ENCODE measurements at places on chromosomes 11 and 22.

DNA sequence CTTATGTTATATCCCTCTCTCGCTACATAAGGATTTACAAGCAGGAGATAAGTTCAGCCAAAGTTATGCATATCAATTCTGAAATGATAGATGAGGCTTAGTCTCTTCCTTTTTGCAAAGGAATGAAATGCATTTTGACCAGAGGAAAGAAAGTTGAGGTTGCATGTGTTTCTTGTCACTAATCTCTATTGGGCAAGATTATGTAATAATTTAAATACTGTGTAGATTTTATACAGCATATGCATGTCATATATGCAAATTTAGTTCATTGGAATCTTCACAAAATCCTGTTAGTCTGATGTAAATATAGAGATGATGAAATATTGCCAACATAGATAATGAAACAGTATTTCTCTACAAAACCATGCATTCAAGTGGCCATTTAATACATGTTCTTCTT is 858.7 kb upstream of the RAG2 start:
- peak; percentile 57 for DNase-seq

DNA sequence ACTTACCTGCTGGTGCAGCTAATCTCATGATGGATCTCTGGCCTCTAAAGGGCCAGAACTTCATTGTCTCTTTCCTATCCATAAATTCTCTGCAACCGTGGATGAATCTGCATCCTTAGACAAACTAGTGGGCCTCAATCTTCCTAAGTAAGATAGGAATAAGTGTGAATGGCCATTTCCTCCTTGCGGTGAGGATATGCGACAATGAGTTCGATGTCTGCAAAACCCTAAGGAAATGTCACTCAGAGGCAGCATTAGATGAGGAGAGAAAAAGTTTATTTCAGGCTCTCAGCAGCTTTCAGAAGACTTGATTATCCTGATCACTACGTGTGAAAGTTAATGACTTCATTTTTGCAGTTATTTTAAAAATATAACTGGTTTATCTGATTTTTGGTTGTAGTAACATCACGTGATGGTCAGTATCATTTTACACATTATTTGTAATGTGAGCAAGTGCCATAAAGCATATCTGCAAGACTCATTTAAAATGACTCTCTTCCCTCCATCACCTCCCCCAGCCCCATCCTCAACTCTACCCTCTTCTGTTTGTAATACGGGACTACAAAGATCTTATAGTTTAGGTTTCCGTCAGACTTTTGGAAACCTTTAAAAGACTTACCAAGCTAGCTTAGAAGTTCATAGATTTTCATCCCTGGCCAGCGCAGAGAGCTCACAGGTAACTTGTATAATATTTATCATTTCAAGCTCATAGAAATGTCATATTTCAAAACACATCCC is 10.2 kb downstream of the GRAP2 start:
- DNase-seq: no peak

GRCh38 chr11:65213322-65214211 is 31.8 kb downstream of the CAPN1 start:
- no peak for DNase-seq

DNA sequence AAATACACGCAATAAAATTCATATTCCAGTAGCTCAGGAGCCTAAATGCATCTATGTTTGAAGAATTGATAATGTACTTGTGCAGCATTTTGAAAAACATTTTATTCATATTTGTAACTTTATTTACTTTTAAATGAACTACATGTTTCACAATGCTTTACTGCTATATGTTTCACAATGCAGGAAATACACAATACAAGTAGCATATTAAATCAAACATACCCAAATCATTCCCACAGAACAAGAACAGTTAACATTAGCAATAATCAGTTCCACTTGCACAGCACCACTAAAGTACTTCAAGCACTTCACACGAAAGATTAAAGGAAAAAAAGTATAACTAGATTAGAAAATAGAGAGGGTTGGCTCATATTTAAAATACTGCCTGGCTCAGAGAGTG is 343.6 kb upstream of the CCDC90B start:
- no peak for DNase-seq

GRCh38 chr11:9754010-9754471 is 90.2 kb downstream of the SWAP70 start:
- no peak for DNase-seq

GRCh38 chr11:11537871-11538270 is 83.9 kb downstream of the GALNT18 start:
- DNase-seq: no peak

DNA sequence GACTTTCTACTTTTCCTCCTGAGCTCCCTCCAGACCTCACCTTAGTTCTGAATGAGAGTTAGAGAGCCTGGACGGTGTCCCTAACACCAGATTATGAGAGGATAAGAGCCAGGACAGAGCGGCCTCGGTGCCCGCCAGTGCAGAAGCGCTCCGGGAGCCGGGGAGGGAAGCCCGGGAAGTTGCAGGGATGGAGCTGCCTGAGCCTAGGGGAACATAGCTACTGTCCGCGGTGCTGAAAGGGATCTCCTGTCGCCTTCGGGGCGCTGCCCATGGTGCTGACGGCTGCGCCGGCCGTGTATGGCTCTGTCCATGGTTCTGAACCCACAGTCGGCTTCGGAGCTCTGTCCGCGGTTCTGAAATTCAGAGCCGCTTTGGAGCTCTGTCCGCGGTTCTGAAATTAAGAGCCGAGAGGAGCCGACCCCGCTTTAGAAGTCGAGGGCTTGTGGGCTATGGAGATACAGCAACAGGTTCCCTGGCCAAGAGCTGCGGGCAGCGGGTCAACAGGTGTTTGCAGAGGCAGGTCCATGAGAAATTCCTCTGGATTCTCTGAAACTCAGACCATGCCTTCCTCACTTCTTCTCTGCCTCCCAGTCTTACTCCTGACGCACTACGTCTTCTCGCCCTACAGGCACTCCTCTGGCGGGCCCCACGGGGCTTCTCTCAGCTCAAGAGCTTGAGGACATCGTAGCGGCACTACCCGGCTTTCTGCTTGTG is 814 bp downstream of the NPAS4 start:
- DNase-seq: peak; percentile 87

DNA sequence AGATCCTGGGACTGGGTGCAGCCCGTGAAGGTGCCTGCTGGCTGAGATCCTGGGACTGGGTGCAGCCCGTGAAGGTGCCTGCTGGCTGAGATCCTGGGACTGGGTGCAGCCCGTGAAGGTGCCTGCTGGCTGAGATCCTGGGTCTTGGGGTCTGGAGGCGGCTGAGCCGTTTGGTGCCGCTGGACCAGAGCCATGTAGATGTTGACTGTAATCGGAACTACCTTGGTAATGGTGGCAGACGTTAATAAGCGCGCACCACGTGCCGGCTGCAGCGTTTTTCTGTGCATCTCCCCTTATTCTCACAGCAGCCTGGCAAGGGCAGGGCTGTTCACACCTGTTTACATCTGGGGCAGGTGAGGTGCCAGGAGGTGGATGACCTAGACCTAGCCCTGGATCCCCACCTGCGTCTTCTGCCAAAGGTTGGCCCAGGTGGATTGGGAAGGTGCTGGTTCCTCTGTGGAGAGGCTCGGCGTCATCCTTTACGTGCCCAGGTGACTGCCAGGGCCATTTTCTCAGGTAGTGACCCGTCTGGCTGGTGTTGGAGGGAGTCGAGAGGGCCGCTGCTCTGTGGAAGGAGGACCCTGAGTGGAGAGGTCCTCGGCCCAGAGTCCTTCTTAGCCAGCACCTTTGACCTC is 382.5 kb downstream of the TBC1D22A start:
- DNase-seq: no peak

- DNase-seq: no peak
Measured at GRCh38 chr11:129457321-129457720, 81.7 kb downstream of the BARX2 start.

GRCh38 chr11:79436919-79437277 is 3.9 kb downstream of the TENM4 start:
- DNase-seq: no peak

DNA sequence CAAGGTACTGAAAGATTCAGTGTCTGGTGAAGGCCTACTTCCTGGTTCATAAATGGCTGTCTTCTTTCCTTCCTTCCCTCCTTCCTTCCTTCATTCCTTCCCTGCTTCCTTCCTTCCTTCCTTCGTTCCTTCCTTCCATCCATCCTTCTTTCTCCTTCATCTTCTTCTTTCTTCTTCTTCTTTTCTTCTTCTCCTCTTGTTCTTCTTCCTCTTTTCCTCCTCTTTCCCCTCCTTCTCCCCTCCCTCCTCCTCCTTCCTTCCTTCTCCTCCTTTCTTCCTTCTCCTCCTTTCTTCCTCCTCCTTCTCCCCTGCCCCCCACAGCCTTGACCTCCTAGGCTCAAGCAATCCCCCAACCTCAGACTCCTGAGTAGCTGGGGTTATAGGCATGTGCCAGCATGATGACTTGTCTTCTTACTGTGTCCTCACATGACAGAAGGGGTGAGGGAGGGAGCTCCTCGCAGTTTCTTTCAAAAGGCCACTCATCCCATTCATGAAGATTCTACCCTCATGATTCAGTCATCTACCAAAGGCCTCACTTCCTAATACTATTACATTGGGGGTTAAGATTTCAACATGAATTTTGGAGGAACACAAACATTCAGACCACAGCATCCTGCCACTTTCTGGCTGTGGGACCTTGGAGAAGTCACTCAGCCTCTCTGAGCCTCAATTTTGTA is 22.6 kb upstream of the CCDC134 start:
- DNase-seq: no peak

GRCh38 chr22:31284281-31285155 is 7.8 kb downstream of the PIK3IP1 start:
- DNase-seq: no peak

DNA sequence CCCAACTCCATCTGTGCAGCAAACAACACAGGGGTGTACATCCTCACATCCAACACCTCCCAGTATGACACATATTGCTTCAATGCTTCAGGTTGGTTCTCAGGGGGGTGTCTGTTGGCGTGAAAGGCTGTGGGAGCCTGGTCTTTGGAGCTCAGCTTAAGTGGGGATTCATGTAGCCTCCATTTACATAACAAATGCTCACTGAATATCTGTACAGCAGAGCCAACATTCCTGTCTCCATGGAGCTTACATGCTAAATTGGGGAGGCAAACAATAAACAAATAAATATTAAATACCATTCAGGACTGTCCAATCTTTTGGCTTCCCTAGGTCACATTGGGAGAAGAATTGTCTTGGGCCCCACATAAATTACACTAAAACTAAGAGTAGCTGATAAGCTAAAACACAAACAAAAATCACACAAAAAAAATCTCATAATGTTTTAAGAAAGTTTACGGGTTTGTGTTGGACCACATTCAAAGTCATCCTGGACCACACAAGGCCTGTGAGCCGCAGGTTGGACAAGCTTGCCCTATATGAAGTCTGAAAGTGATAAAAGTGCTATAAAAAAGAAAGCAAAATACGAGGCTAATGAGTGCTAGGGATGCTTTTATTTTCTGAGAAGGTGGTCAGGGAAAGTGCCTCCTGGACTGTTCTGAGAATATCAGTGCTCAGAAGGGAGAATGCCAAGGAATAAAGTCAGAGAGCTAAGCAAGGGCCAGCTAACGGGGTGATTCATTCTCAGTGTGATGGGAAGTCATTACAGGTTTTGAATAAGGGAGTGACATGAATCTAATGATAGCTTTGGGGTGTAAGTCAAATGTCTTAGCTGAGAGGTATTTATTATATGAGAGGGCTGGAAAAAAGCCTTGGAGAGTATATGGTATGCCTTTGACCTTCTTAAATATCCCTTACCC is 41.6 kb downstream of the CD44 start:
- no peak for DNase-seq

- no peak for DNase-seq
Measured at GRCh38 chr11:66143264-66143566, 73.1 kb downstream of the PACS1 start.

DNA sequence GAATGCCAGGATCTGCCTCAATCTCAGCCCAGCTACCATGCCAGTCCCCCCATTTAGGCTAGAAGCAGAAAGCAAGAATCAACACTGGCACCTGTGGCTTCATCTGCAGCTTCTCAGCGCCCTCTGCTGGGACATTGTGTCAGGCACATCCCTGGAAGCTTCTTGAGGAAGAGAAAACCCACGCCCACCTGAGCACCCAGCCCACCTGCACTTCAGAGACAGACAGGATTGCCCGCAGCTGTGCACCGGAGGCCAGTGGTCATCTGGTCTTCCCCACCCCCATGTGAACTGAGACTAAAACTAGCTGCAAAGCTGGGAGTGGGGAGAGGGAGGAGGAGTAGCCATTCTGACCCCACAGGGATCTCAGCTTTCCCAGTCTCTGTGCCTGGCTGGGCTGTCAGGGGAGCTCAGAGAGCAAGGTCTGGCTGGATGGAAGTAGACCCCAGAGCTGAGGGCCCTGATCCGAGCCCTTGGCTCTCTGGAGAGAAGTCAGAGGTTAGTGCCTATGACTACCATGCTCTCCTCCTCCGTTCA is 66.8 kb downstream of the FEZ1 start:
- peak; percentile 33 for DNase-seq

DNA sequence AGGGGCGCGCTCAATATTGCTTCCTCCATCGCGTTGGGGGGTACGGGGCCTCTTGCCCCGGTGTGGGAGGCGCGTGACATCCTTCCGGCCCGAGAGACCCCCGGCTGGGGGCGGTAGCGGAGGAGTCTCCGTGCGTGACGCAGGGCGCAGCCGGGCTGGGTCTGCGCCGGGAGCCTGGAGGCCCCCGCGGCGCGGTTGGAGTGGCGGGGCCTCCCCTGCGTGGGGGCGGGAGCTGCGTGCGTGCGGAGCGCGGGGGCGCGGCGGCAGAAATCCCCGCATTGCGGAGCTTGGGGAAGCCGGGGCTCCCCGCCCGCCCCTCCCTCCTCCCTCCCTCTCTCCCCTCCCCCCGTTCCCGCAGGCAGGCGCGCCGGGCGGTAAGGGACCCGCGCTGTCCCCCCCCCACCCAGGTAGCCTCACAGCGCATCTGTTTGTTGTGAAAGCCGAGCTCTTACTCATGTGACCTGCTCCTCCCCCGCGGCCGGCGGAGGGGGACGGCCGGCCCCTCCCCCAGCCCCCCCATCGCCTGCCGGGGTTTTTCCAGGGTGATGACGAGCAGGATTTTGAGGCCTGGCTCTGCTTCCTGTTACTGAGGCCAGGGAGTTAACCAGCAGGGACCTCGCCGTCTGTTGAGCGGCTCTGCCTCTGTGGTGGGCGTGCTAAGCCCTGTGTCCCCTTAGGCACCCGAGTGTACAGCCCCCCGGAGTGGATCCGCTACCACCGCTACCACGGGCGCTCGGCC is 1.6 kb downstream of the PIM3 start:
- peak; percentile 93 for DNase-seq

- DNase-seq: peak; percentile 48
Measured at GRCh38 chr11:121415856-121416255, 36.3 kb upstream of the SORL1 start.

DNA sequence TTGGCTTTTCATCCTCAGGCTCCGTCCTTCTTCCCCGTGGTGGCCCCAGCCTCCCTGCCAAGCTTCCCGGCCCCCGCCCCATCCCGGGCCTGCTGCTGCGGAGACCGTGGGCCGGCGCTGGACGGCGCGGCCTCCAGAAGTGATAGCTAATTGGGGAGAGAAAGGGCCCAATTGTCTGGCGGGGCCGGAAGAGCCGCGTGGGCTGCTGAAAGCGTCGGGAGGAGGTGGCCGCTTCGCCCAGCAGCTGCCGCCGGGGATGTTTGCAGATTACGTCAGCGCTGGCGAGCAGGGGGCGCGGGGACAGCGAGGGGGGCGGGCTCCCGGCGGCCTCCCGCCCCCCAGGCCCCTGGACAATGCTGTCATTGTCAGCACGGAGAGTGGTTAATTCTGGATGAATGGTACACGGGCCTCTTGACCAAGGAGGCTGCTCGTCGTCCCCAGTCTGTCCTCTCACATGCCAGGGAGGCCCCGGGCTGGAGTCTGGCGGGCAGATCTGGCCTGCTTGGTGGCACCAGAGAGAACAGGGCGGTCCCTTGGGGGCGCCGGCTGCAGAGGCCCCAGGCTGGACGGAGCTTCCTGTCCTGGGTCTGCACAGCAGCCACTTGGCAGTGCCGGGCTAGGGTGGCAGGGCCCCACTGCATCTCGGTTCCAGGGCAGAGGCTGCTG is 1.6 kb downstream of the SMIM38 start:
- peak; percentile 67 for DNase-seq

- DNase-seq: peak; percentile 9
Measured at GRCh38 chr11:77842441-77843121, 21.6 kb downstream of the AAMDC start.

All from fibroblast of skin of abdomen (primary cell).